ENCODE measurements at places on chromosomes 13 and 19.

DNA sequence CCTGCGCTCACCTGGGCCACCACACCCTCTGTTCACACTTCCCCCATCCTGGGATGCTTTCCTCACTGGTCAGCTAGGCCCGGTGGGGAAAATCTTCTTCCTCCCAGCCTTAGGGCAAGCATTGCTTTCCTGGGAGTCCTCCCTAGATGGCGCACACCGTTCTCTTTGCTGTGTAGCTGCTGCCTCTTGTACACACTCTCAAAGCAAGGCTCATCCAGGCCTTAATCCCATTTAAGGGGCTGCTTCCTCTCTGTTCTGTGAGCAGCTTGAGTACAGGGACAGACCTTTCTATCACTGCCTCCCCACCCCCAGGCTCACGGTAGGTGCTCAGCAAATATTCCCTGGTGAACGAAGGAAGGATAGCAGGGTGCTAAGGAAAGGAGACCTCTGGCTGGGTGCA is 11.1 kb downstream of the SLC7A10 start:
- no peak for DNase-seq

DNA sequence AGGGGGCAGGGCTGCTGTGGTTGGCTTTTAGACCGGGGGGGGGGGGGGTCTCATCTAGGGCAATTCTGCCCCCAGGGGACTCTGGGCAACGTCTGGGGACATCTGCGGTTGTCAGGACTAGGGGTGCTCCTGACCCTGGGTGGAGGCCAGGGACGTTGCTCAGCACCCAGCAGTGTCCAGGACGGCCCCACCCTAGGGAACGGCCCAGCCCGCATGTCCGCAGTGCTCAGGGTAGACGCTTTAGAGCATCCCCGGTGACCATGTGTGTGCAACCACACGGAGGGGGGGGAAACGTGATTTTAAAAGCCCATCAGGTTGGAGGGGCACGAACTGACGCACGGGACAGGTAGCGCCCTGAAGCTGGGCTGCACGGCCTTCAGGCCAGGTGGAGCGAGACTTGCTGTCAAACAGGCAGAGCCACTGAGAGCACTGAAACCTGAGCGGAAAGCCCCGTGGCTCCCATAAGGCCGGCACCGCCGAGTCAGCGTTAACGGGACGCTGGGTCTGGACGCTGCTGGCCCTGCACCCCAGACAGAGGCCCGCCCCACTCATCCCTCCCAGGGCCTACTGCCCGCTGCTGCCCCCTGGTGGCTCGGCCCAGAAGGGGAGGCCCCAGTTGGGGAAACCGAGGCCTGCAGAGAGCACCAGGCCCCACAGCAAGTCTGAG is 8.3 kb downstream of the CACTIN start:
- no peak for DNase-seq

- peak; percentile 70 for DNase-seq
These were observed 629.7 kb downstream of the LIG4 start for GRCh38 chr13:107585469-107586180.

DNA sequence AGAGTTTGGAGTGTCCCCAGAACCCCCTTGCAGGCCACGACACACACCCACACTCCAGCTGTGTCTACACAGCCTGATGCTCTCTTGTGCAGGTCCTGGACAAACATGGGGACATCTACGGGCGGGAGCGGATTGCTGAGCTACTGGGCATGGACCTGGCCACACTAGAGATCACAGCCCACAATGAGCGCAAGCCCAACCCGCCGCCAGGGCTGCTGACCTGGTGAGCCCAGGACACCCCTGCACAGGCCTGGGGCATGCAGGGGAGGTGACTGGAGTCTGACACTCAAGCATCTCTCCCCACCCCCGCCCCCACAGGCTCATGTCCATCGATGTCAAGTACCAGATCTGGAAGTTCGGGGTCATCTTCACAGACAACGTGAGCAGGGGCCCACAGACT is 39.9 kb downstream of the MAP4K1 start:
- no peak for DNase-seq

- DNase-seq, result no peak
These were observed 812.6 kb downstream of the DACH1 start for GRCh38 chr13:71054358-71054757.

- DNase-seq, result no peak
These were observed 1.0 kb downstream of the AXL start for GRCh38 chr19:41219924-41220567.

DNA sequence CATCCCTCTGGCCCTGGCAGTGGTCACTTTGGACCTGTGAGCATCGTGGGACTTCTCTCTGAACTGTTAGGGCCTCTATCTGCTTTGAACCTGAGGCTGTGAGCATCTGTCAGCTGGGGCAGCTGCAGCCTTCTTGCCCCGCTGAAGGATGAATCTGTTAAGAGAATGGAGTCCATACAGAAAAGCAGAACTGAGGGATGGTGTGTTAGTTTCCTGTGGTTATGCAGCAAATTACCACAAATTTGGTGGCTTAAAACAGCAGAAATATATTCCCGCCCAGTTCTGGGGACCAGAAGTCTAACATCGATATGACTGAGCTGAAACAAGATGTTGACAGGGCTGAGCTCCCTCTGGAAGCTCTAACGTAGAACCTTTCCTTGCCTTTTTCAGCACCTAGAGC is 1.6 kb upstream of the ZNF497 start:
- DNase-seq, result no peak

GRCh38 chr13:98847780-98848179 is 95.3 kb upstream of the SLC15A1 start:
- no peak for DNase-seq

- DNase-seq, result no peak
These were observed 4.1 kb upstream of the SIGLEC6 start for GRCh38 chr19:51535535-51535934.

DNA sequence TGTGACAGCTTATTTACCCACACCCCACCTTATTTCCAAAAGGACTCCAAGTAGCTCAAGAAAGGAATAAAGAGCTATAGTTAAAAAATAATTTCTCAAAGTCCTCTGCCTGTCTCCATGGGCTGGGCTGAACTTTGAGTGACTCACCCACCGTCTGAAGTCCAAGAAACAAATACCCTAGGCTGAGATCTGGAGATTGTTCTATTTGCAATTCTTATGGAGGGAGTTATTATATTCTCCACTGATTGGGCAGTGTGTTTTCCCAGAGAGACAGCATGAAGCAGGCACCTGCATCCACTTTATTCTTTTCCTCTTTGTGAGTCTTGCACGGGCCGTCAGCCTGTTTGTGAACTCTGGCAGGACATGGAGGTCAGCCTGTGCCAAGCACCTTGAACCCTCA is 63.2 kb downstream of the SHISA2 start:
- DNase-seq, result no peak

GRCh38 chr19:10855879-10856522 is 7.8 kb downstream of the C19orf38 start:
- DNase-seq, result no peak

DNA sequence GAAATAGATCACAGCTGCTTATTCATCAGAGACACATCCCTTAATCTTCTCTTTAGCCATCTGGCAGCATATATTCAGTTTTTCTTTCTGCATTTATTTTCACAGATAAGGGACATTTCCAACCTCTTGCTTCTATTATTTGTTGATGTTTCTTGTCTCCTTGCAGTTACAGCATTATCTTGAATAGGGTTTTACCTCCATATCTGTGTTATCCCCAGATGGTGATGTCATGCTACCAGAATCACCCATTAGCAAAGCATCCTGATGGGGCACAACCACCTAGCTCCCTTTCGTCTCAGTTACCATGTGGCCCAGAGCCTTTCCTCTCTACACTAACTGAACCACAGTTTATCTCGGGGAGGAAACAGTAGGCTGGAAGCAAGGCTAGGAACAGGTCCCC is 483.9 kb downstream of the FOXO1 start:
- DNase-seq, result no peak

DNA sequence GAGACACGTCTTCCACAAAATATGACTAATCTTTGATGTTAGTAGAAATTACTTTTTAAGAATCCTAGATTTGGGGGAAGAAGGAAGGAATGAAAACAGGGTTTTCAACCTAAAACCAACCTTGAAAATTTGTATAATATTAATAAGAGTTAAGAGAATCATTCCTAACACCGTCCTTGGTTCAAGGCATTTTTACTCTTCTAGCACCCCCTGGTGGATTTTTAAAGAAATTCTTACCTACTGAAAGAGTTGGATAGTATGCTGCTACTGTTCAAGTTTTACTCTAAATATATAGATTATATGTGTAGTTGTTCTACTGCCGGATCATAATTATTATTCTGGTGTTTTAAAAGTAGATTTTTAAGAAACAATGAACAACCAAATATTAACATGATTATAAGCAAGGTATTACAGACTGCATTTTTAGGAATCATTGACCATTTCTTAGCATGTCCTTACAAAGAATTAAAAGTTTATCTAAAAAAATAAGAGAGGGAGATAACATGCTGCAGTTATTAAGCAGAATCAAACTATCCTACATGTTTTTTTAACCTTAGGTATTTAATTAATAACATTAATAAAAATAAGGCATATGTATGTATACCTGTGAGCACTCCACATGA is 7.4 kb upstream of the SLITRK6 start:
- DNase-seq, result peak; percentile 74

- DNase-seq, result no peak
These were observed 137.0 kb downstream of the FLT1 start for GRCh38 chr13:28357911-28358433.

DNA sequence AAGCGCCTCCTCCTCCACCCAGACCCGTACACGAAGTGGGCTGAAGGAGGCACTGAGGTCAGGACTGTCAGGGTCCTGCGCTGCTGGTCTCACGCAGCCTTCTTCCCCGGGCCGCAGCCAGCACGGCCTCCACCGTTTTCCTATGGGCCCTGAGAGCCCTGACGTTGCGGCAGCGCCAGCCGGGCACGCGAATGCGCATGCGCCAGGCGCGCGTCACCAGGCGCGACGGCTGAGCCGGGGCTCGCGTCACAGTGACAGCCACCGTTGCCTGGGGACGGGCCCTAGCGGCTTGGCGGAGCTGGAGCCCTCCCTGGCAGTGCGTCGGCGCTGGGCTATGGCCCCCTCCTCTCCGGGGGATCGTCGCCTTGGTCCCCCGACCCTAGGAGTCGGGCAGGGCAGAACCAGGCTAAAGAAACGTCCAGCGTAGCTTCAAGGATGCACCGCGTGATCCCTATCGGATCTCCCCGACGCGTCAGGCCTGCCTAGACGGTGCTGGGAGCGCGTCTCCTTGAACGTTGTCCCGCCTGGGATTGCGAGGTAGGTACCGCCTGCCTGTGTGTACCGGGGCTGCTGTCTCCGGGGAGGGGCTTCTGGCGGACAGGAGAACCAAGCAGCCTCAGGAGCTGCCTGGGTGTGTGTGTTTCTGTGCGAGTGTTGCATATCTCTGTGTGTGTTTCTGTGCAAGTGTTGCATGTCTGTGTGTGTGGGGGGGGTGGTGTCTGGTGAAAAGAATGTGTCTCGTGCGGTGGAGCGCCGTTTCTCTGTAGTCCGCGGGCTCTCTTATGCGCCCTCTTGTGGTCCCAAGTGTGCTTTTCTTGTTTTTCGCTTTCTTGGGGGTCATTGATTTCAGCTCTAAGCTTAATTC is 43.2 kb downstream of the ZNF571 start:
- no peak for DNase-seq

DNA sequence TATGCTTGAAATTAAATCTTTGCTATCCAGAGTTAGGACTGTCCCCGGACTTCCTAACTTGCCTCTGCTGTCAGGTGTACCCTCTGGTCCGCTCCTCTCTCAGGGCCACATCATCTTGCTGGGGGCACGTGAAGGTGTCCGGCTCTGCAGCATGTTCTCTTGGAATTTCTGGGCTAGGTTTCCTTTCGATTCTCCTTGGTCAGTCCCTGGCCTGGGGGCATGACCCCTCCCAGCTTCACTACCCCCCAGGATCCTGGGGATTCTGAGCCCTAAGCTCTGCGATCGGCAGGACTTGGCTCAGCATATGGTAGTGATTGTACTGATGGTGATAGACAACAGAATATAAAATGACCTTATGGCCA is 5.1 kb upstream of the GPI start:
- DNase-seq, result no peak

GRCh38 chr19:44111910-44112463 is 1.2 kb upstream of the ZNF225 start:
- DNase-seq, result no peak

- DNase-seq, result no peak
These were observed 398.9 kb downstream of the IRS2 start for GRCh38 chr13:109387471-109387870.

- DNase-seq, result no peak
These were observed 152.5 kb upstream of the MAB21L1 start for GRCh38 chr13:35629026-35629425.

GRCh38 chr13:98435376-98435775 is 141.5 kb downstream of the STK24 start:
- no peak for DNase-seq
